Left ventricle myocardium superior (tissue), 1 donor: ENCODE measurements at places on chromosomes 16 and 17. TPM values are rescaled to one million over a fixed set of nuclear protein-coding genes. Genes with fewer than 3 reads are reported as not detected.

- no peak for DNase-seq
Measured at GRCh38 chr16:12016291-12016947, 39.9 kb downstream of the SNX29 start.

- no peak for DNase-seq
Measured at GRCh38 chr16:10518479-10519041, 61.8 kb downstream of the EMP2 start.

GRCh38 chr17:58632324-58633314 is 59.2 kb downstream of the TEX14 start:
- no peak for DNase-seq

- no peak for DNase-seq
Measured at GRCh38 chr16:79638386-79638785, 37.8 kb upstream of the MAF start.

GRCh38 chr16:2689968-2690801 is 7.9 kb downstream of the KCTD5 start:
- peak; percentile 29 for DNase-seq

GRCh38 chr16:85473323-85473722 is 139.8 kb upstream of the GSE1 start:
- DNase-seq = no peak

GRCh38 chr16:27241658-27242057 is 26.9 kb downstream of the NSMCE1 start:
- no peak for DNase-seq

DNA sequence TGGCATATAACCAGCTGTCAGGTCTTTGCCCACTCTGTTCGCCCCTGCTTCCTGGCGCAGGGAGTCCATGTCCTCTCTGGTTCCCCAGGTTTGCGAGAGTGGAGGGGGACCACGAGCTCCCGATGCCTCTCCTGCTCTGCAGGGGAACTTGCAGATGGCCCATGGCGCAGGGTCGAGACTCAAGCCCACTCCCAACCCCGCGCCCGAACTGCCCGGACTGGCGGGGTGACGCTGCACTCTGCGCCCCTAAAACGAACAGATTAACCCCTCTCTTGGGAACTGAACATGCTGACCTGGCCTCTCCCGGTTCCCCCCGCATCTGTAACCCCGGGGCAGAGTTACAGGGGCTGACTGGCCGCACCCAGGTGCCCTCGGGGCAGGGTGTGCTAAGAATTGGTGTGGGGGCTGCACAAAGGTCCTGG is 681 bp upstream of the PLA2G15 start:
- DNase-seq = no peak

DNA sequence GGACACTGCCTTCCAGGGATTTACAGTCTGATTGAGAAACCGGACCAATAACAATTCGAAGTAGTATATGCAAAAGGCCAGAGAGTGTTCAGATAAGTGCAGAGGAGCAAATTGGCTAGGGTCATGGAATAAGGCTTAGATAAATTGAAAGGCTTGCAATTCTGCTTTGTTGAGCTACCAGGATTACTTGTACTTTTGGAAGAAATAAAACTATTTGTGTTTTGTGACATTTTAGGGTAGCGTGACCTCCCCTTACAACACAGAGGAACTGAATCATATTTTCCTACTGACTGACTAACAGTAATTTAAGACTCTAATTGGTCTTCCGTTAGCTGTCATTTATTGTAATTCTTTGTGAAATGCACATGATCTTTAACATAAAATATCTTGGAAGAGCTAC is 104.7 kb downstream of the PITPNC1 start:
- no peak for DNase-seq

GRCh38 chr17:19641687-19642372 is 6.7 kb upstream of the ALDH3A2 start:
- DNase-seq = no peak

DNA sequence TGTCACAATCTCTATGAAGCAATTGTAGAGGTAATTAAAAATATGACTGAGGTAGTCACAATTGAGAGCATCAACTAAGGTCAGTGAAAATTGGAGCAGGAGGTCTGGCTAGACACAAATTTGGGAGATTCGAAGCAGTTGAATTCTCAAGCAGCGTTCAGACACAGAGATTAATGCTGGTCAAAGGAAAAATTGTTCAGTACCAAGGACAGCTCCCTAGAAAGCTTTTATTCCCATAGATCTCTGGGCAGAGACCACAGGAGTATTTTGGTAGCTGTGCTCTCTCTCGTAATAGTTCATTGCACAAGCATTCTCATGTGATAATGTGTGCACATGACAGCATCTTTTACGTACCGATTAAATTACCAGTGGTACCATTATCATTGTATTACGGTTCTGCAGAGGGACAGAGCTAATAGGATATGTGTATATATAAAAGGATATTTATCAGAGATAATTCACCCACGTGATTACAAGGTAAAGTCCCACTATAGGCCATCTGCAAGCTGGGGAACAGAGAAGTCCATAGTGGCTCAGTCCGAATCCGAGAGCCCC is 387.5 kb upstream of the HSBP1 start:
- no peak for DNase-seq

Gene NMRAL1
- 24.7 TPM for total RNA-seq

Gene CDYL2
- total RNA-seq = 2.9 TPM

Gene RNF222
- not detected for total RNA-seq
